Stimulated activated CD8-positive, alpha-beta memory T cell treated with anti-CD3 and anti-CD28 coated beads, Interleukin-2, amount 100 ng/mL, for 48 hours (primary cell): ENCODE measurements at places on chromosomes 12 and 14.

DNA sequence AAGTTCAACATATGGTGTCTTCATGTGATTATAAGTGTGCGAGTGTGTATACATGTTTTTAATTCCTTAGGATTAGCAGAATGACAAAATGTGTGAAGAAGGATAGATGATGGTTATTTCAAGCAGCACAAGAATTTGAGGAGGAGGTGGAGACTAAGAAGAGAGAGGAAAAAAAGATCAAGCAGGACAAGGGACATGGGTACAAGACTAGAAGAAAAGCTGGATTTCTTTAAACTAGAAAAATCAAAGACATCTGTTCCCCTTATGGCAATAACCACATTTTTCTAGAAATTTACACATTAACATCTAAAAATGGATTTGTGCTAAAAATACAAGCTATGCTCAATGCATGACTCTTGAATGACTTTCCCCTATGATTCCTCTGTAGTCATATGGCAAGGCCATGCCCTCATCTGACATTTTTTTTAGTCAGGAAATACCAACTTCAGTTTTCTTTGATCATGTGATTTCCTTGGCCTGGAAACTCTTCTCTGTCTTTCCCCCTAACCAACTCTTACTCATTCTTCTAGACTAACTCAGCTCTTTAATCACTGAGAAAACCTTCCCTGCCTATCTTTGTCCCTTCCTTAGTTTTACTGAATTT, 435.8 kb downstream of the NRXN3 start:
- no peak for DNase-seq

GRCh38 chr12:45913631-45914030, 76.7 kb downstream of the SCAF11 start:
- DNase-seq, result no peak

DNA sequence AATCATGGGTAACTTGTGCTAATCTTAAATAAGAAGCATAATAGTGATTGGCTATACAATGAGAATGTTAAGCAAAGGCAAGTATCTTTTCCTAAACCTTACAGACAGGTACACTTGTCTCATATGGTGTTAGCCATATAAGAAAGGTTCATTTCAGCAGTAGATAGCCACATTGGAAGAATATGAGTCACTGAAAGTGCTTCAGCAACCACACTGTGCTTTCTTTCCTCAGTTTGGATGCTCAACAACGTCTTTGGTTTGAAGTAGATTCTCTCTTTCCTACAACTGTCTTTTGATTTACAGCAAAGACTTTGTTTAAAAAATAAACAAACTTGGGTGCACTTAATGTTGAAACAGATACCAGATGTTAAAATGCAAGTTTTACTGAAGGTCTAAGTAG, 8.9 kb downstream of the DDHD1 start:
- no peak for DNase-seq

GRCh38 chr14:64303471-64303917, 9.3 kb upstream of the ESR2 start:
- DNase-seq, result no peak

DNA sequence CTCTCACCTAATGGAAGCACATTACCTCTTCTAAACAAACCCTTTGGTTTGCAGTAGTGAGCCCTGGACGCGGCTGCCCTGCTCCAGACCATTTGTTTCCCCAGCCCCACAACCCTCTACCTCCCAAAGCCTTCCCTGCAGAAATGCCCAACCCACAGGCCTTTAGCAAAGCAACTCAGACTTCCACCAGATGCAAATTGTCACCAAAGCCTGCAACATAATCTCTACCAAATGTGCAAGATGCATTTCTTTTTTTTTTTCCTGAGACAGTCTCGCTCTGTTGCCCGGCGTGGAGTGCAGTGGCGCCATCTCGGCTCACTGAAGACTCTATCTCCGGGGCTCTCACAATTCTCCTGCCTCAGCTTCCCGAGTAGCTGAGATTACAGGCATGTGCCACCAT, 56.2 kb downstream of the VWF start:
- no peak for DNase-seq

DNA sequence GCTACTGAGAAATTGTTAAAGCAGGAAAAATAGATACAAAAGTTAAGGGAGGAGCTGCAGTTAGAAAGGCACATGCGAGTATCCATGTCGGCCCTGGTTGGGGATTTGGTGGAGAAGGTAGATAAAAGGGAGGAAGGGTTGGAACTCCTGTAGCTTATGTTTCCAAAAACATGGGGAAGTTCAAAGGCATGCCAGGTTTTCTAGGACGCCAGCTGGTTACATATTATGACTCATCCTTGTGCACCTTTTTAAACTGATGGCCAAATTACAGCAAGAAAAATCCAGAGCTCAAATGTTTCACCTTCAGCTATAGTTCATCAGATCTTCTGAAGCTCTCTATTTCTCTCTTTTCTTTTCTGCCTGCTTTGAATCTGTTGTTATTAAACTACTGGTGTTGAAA, 13.2 kb upstream of the MAP4K5 start:
- DNase-seq, result no peak

DNA sequence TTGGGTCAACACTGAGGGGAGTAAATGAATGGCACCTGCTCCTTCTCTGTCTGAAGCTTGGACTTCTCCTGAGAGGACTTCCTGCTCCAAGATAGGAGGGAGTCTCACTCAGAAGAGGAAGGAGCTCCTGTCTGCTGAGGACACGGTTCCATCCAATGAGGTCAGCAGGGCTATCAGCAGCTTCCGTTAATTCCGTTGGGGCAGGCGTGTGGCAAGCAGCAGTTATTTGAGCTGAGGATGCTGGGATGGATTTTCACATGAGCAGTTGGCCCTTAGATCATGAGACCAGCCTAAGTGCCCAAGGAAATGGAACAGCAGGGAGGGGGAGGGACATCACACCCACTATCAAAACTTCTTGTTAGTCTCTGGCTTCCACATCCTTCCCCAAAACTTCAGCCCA, 159.0 kb upstream of the PZP start:
- no peak for DNase-seq

DNA sequence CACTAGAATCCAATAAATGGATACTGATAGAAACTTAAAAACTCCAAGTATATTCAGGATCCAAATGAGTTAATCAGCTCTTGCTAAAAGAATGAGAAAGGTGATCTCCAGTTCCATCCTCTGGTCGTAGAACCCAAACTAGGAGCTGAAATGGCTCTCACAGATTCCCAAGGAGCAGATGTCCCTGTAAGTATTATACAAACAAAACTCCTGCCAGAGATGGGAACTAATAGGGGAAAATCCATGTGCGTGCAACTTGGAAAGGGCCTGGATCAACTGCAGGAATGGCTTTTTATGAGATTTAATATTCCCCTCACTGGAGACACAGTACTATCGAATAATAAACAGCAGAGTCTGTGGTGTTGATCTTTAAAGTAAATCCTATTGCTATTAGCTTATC, 309.2 kb upstream of the TBX3 start:
- no peak for DNase-seq

GRCh38 chr12:9735601-9736000, 2.7 kb upstream of the CLECL1 start:
- DNase-seq, result no peak

DNA sequence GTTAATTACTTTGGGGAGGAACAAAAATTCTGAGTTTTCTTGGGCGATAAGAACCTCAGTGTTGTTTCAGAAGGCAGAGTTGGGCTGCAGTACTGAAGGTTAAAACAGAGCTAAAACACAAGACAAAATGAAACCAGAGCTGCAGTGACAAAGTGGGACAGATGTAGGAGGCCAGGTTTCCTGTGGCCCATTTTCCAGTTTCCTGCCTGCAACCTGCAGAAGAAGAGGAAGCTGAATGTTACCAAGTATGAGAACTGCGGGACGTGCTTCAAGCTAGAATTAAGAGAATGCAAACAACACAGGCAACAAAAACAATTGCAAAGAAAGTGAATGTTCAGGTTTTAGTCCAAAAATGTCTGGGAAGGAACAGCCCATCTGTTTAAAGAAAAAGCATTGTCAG, 17.8 kb downstream of the ELK3 start:
- DNase-seq, result no peak

GRCh38 chr12:2264651-2265232, 212.0 kb downstream of the CACNA1C start:
- DNase-seq, result no peak

GRCh38 chr12:64916411-64917261, 92.2 kb downstream of the TBC1D30 start:
- DNase-seq, result no peak

- no peak for DNase-seq
Observed at GRCh38 chr14:55772486-55772885, 192.5 kb downstream of the KTN1 start.

DNA sequence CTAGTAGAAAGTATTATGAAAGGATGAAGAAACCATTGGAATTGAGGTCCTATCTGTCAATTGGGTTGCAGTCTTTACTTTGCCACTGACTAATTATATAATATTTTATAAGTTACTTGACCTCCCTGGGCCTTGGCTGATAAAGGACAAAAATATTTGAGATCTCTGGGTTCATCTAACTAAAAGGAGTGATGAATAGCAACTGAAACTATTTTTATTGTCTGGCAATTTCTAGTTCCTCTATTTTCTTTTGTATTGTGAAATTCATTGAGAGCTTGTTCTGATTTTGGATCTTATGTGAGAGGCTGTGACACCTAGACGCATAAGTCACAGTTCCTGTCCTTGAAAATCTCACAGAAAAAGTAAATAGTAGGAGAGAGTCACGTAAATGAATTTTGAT, 415.7 kb upstream of the ATP2B1 start:
- DNase-seq, result no peak

- peak; percentile 71 for DNase-seq
Observed at GRCh38 chr12:6867413-6868210, at the start of gene TPI1. TSS of gene TPI1 (plus strand) at chr12:6867531. CDS start at chr12:6867567, 36 bp downstream.

GRCh38 chr12:28294300-28294699, 104.0 kb downstream of the CCDC91 start:
- no peak for DNase-seq

GRCh38 chr14:94548999-94549985, 11.9 kb upstream of the SERPINA4 start:
- DNase-seq, result peak; percentile 58

DNA sequence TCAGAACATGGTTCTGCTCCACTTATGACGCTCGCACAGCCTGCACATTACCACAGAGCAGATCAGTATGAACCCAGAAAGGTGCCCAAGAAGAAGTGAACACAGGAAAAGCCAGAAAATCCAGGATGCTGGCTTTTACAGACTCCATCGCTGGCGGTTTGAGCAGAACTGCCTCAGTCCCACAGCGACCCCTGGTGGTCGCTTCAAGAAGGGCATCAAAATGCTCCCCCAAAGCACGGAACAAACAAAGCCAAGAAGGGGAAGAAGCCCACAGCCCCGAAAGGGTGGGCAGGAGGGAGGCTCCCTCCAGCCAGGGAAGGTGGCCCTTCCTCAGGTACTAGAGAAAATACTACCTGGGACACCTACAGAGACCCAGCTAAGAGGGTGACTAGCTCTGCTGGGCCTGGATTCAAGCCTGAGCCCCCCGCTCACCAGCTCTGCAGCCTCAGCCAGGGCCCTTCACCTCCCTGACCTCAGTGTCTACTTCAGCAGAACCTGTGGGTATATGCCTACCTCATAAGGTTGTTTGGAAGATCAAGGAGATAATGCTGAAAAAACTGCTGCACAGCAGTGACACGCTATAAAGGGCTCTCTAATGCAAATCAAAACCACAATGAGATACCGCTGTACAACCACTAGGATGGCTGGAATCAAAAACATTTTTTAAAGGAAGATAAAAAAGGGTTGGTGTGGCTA, 98.1 kb downstream of the NCOR2 start:
- DNase-seq, result no peak

GRCh38 chr12:111149299-111149698, 219.6 kb downstream of the PHETA1 start:
- no peak for DNase-seq

GRCh38 chr14:69152902-69153151, at the start of gene DCAF5:
TSS of gene DCAF5 (minus strand) at chr14:69153119. CDS start at chr14:69152978, 141 bp downstream.
- DNase-seq, result peak; percentile 85

- DNase-seq, result no peak
Observed at GRCh38 chr14:57869617-57870016, 3.7 kb upstream of the SLC35F4 start.

GRCh38 chr14:89469210-89470198, 52.5 kb upstream of the FOXN3 start:
- no peak for DNase-seq

DNA sequence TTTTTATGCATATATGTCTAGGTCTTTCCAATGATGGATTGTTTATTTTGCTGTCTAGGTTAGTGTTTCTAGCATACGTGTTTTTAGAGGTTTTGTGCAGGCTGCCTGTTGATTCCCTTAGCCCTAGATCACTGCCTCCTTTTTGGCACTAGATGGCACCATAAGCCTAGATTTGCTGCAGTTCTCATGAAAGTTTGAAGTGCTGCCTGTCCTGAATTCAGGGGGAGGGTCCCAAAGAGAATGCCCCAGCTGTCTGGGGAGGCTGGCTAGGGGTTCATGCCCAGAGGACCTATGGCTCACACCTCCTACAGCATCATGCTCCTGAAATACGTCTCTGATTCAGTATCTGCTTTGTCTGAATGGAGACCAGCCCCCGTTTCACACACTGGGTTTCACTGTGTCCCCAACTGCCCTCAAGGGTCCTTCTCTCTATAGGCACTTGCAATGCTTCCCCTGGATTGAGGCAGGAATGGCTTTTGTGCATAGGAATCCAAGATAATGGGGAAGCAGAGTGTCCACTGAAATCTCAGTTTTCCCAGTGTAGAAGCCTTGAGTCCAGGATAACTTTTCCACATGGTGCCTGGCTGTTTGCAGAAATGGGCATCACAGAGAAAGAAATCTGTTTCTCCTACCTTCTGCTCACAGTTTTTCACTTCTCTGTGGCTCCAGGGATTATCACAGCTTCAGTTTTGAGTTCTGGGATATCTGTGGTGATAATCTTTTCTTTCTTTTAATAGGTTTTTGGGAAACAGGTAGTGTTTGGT, 14.2 kb upstream of the TXNRD1 start:
- no peak for DNase-seq

DNA sequence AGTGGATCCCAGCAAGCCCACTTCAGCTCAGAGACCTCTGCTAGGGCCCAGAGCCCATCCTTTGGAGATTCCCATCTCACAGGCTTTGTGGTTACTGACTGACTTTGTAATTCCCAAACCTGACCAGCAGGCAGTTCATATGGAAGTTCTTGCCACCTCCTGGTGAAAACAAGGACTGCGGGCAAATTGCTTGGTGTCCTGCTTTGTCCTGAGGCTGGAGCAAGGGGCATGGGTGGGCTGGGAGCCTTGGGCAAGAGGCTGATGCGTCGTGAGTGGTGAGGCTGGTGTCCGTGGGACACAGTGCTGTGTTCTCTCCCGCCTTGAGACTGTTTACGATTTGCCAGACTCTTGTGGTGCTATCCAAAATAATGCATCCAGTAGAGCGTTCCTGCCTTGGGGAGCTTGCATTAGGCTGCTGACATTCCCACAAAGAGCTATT, 91.0 kb downstream of the LRRC74A start:
- no peak for DNase-seq
